CD4-positive, alpha-beta memory T cell (primary cell): ENCODE measurements at places on chromosomes 3 and 15. TPM values are rescaled to one million over a fixed set of nuclear protein-coding genes. Genes with fewer than 3 reads are reported as not detected.

Gene MYO1E
- total RNA-seq, result 2.1 TPM

Gene ANKRD63
- total RNA-seq, result not detected

Gene CHRNA5
- total RNA-seq, result 1.6 TPM

GRCh38 chr3:11513817-11514135, 129.9 kb downstream of the VGLL4 start:
- no peak for DNase-seq

GRCh38 chr3:5227812-5228211, 40.3 kb downstream of the EDEM1 start:
- no peak for DNase-seq

DNA sequence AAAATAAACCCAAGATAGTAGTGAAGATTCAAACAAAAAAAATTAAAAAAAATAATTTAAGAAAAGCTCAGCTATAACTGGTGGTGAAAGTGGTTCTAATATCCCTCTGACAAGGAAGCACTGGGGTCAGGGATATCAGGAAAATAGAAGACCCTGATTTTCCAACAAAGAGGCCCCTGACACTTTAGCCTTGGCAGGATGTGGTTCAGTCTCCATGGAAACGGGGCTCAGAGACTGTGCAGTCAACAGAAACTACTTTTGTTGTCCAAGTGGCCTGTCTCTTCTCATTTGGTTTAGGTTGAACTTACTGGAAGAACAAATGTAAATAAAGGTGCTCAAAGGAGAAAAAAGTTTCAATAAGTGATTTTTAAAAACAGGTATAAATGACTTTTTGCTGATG, 27.2 kb downstream of the INTS14 start:
- DNase-seq, result peak; percentile 68

DNA sequence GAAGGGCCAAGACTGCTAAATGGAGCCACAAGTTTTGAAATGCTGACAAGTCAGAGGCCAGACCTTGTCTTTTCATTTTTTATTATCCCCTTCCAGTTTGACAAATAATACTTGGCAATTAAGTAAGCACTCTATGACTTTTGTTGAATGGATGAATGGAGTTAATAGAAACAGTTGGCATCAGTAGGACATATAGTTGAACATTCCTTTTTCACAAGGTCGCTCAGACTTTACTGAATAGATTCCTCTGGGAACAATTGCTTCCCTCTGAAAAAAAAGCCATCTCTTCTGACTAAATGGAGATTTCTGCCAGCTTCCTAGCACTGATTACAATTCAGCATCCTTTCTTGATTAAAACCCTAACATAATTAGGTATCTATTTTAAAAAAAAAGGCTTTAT, 53.2 kb downstream of the TRA2B start:
- no peak for DNase-seq

- no peak for DNase-seq
These were observed 20.1 kb upstream of the BCL6 start for GRCh38 chr3:187765342-187765741.

- peak; percentile 14 for DNase-seq
These were observed 1.0 kb downstream of the ZFAND6 start for GRCh38 chr15:80060356-80061006.

GRCh38 chr3:100289339-100289738, 28.5 kb downstream of the TBC1D23 start:
- no peak for DNase-seq

DNA sequence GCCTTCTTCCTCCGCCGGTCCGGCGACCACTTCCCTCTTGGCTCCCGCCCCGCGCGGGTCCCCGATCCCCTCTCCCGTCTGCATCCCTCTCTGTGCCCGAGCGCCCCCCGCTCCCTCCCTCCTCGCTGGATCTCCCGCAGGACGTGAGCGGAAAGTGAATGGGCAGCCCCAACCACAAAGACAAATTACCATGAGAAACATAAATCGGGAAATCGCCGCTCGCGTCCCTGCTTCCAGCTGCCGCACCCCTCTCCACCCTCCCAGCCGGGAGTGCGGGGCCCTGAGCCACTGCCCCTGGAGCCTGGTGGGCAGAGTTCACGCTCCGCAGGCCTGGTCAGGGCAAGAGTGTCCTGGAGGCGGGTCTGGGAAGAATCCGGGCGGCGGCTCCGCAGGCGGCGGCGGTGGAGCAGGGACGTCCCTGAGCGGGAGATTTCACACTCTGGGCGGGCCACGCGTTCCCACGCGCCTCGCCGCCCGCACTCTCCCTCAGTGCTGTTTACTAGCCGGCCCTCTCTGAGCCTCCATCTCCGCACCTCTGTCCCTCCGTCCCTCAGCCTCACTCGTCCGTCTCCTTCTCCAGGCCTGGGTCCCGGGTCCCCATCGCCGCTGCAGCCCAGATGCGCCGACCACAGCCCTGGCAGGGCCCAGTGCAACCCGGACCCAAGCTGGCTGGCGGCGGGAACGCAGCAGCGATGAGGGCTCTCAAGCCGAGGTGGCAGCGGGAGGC, 835 bp downstream of the SEMA5B start:
- DNase-seq, result peak; percentile 6
